Stimulated activated CD4-positive, alpha-beta T cell treated with anti-CD3 and anti-CD28 coated beads, Interleukin-1b, Interleukin-23, amount 100 ng/mL, for 4 hours (primary cell): ENCODE measurements at places on chromosomes 7 and 10.

GRCh38 chr7:133117452-133117851, 35.6 kb upstream of the CHCHD3 start:
- no peak for DNase-seq

GRCh38 chr10:132429281-132430230, 32.6 kb downstream of the PWWP2B start:
- no peak for DNase-seq

- no peak for DNase-seq
These were observed 202.7 kb downstream of the PRPF18 start for GRCh38 chr10:13789448-13789829.

GRCh38 chr10:86359111-86359510, 7.5 kb downstream of the GRID1 start:
- DNase-seq: no peak

DNA sequence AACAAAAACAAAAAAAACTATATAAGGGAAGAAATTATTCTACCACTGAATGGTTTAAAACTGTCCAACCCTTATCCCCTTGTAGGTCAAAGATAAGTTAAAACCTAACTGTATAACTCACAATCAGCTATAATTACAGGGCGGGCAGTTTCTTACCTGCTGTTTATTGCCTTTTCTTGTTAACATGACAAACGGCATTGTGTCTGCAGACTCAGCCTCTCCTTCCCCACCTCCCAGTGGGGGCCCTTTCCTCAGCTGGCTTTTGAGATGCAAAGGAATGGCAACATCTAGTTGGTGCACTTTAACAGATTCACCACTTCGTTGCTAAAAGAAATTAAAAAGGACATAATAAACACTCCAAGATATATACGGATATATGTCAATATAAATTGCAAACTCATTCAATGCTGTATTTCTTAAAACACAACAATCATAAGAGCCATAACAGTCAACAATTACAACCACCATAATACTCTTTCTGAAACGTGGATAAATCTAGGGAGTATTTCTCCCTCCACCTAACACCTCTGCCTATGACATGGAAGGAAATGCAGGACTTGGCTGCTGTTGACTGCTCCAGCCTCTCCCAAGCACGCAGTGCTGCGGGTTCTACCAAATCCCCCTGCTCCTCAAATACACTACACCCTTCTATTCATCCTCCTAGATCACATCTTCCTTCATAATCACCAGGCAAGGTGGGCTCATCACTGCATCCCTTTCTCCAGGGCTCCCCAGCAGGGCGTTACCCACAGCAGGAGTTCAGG, 106.0 kb downstream of the UPF2 start:
- DNase-seq: no peak

GRCh38 chr10:59465088-59465487, 102.7 kb upstream of the FAM13C start:
- DNase-seq: no peak

DNA sequence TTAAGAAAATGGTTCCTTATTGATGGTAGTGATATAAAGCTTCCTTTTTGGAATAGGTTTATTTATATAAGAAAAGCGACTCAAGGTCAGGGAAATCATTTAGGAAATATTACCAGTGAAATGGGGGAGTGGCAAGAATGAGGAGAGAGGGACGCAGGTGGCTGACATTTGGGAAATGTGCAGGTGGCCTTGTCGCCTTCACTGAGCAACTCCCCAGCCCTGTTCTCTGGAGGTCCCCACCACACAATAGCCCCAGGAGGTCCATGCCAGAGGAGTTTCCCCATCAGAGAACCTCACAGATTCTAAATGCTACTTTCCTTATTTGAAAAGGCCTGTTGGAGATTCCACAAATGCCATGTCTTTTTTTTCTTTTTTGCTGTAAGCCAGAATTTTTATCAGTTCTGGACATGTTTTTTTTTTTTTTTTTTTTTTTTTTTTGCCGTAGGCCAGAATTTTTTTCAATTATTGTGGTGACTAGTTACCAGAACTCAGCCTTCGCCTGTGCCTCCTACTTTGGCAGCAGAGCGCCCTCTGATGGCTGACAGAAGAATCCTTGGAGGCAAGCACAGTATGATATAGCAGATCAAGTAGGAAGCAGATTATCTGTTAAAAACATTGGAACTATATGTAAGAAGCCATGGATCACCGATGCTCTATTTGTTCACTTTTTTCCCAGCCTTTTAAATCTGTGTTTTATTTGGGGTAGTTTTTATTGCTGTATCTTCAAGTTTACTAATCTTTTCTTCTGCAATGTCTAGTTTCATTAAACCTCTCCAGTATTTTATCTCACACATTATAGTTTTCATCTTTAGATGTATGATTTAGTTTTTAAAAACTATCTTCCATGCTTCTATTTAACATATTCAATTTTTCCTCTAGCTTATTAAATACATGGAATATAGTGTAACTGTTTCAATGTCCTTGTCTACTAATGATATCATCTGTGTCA, 18.6 kb downstream of the OPALIN start:
- peak; percentile 28 for DNase-seq

- no peak for DNase-seq
These were observed 178.0 kb downstream of the MDFIC start for GRCh38 chr7:115099906-115100305.

GRCh38 chr10:88004451-88004850, 141.0 kb downstream of the PTEN start:
- no peak for DNase-seq

- DNase-seq: no peak
These were observed 49.1 kb upstream of the FAM20C start for GRCh38 chr7:143145-143751.

DNA sequence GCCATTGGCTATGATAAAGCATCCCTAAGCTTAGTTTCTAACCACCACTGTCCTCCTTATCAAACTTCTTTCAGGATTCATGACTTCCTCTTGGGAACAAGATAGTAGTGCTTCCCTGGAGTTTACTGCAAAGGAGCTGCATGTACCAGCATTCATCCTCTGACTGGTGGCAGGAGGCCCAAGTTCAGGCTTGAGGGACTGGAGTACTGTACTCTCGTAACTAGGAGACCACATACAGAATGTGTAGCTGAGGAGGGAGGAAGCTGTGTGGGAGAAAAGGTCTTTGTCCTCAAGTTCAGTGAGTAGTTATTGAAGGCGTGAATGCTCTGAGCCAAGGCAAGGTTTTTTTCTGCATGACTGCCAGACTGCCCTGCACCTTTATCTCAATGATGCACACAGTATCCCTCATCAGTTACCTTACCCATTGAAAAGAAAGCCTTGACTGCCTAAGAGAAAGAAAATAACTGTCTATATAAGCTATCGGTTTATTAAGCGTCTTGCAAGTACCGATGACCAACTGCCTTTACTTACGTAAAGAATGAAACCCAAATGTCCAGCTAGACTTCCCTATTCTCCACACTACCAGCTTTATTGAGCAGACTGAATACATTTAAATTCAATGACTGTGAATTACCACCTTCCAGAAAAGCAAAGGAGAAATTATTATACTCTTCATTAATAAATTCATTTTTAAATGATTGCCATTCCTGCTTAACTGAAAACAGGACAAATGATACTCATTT, 12.8 kb downstream of the SCRN1 start:
- no peak for DNase-seq

- no peak for DNase-seq
These were observed 135.8 kb downstream of the DGKB start for GRCh38 chr7:14766747-14767146.

DNA sequence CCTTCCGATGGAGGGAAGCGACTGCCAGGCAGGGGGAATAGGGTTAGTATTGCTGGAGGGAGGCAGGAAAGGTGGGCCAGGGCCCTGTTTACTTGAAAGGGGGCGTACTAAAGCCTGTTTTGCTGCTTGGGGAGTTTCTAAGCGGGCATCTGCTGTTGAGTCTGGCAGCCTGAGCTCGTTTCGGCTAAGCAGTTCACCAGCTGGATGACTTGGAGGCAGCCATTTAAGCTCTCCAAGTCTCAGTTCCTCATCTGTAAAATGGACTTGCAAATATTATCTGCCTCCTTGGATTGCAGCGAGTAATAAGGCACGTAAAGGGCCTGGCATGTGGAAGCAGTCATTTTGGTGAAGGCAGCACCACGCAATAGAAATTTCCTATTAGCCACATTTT, 44.0 kb downstream of the LDB3 start:
- DNase-seq: no peak

DNA sequence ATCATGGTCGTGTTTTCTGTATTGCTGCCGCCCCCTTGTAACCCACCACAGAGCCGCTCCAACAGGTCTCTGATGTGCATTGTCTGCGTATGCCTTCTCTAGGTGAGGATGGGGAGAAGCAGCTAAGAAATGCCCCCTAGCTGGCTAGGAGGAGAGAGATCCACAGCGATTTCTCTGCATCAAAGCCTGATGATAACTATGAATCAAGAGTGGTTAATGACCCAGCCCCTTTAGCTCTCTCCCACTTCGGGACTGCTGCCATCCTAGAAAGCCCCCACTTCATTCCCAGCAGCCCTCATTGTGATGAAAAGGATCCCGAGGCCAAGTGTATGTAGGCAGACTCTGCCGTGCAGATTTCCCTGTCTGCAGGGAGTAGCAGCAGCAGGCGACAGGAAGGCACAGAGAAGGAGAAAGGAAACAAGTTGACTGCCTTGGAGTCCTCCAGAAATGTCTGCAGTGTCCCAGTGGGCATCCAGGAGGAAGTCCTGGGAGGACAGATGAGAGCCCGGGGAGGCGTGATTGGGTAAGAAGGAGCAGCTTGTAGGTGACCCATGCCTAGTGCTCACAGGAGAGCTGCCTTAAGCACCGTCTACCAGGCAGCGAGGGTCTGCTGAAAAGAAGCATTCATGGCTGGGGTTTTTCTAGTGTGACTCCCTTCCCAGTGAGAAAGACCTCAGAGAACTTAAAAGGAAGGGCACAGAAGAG, 2.9 kb downstream of the PLXNA4 start:
- no peak for DNase-seq

DNA sequence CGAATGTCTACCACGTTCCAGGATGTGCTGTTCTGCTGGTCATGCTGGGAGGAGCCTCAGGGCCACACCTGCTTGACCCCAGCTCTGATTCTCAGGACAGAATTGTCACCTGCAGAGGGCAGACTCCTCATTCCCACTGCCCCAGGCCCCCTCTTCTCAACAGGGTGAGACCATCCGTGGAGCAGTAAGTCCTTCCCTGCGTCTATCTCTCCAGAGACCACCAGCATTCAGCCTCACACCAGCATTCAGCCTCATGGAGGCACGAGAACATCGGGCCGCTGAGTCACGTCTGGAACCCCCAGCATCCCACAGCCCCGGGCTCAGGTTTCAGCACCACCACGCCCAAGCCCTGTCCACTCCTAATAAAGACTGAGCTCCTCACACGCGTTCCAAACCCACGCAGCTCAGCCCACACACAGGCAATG, 273.4 kb downstream of the DIP2C start:
- no peak for DNase-seq

DNA sequence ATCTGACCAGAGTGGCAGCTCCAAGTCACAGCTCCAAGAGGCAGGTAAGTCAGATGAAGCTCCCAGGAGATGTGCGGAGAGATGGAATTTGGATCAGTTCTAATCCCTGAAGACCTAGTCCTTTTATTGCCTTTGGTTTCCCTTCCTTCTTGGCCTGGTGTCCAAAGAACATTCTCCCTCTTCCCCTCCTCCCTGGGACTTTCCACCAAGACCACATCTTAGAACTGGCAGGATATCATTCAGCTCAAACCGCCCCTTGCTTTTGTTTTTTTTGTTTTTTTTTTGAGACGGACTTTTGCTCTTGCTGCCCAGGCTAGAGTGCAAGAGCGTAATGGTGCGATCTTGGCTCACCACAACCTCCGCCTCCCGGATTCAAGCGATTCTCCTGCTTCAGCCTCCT, 190.8 kb downstream of the GFRA1 start:
- no peak for DNase-seq

GRCh38 chr10:100338434-100339036, 8.5 kb upstream of the SCD start:
- DNase-seq: peak; percentile 73

GRCh38 chr10:97511711-97512440, 13.2 kb downstream of the UBTD1 start:
- no peak for DNase-seq

DNA sequence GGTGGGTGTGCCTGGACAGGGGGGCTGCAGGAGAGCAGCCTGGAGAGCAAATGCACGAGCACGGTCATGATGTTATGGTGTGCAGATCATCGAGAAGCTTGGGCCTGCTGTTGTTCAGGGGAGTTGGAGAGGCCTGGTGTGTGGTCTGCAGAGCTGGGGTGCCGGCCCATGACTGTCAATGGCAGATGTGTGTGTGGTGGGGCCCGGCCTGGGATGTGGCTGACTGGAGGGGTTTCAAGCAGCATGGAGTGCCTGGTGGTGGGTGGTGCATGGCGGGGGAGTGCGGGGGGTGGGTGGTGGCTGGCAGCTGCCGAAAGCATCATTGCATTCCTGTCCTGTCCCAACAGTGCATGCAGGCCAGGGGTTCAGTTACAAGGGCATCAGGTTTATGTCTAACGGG, 122.6 kb downstream of the DOCK1 start:
- no peak for DNase-seq

DNA sequence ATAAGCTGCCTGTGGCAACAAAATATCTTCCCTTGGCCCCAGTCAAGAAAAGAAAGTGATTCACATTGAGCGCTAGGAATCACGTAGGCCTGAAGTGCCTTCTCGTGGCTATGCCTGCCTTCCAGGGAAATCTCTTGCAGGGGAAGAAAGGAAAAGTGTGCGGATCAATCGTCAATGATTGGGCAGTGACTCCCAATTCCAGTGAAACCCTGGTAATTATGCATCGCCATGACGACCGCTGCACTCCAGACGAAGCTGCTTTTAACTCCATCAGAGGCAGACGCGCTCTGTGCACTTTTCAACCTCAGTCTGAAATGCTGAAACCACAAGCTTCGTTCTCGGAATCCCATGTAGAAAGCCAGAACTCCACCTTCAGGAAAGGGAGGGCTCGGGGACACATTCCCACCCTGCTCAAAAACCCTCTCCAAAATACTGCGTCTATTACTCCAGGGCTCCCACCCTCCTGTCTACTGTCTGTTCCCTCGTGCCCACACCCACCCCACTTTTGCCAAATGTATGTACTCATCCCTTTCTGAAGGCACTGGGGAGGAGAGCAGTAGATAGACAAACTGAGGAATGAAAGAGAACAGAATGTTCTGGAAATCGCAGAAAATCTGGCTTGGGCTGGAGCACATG, 24.2 kb upstream of the PRKAG2 start:
- DNase-seq: no peak

- DNase-seq: no peak
These were observed 237.0 kb downstream of the WDR37 start for GRCh38 chr10:1293157-1293556.

GRCh38 chr10:100968863-100969186, 479 bp upstream of the SEMA4G start:
- no peak for DNase-seq

- DNase-seq: no peak
These were observed 40.0 kb downstream of the SYPL1 start for GRCh38 chr7:106071999-106072714.

DNA sequence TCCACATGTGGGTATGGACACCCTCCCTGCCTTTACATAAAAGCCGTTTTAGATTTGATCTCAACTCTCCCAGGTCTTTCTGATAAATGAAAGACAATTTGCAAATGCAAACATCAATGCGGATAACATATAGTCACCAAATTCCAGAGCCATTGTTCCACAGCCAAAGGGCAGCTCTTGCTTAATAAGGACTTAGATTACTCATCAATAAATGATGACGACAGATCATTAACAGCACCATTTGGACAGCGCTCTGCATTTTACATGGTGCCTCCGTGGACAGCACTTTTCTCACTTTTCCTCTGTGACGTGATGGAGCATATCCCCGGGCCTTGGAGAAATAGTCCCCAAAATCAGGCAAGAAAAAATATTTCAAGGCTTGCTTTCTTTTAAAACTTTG, 370.3 kb upstream of the CELF2 start:
- DNase-seq: no peak

- DNase-seq: no peak
These were observed 170.9 kb upstream of the SMIM30 start for GRCh38 chr7:113289140-113289740.

- no peak for DNase-seq
These were observed 6.1 kb downstream of the RBM20 start for GRCh38 chr10:110650265-110650668.
